ENCODE measurements at places on chromosomes 1 and 21. TPM values are rescaled to one million over a fixed set of nuclear protein-coding genes. Genes with fewer than 3 reads are reported as not detected.

Gene CDC20
- 78.0 TPM for total RNA-seq

Gene DDOST
- 179 TPM for total RNA-seq

DNA sequence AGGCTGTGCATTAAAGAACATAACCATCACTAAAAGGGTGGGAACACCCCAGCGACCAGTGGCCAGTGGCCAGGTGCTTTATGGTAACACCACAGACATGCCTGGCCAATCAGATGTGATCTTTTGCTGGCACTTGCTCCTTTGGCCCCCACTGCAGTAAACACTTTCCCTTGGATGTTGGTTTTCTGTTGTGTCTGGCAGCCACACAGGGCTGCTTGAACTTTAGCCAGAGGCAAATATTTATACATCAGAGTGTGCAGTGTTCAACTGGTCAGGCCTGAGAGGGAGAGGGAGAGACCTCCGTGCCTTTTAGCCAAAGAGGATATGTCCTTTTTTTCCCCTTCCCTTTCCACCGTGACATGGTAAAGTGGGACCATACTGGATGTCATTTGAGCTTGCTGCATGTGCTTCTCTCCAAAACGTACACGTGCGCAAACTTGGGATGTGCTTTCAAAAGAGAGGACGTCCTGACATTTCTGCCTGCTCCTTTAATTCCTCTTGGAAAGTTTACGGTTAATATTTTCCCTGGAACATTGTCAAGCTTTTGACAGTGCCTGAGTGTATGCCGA lies 101.2 kb downstream of the NFIA start:
- no peaks in the 10 kb centered on the region for H3K36me3 ChIP-seq
- peak overlapping the region; percentile 77 for H3K27ac ChIP-seq
- H3K4me1 ChIP-seq: peaks cover 6% of the 10 kb centered on the region
- DNase-seq: peak; percentile 36

GRCh38 chr21:31339721-31340120 lies 4.3 kb downstream of the TIAM1 start:
- DNase-seq: peak; percentile 42
- H3K4me3 ChIP-seq: no peak overlapping the region
- peaks cover 28% of the 10 kb centered on the region for H3K27me3 ChIP-seq
- no peak overlapping the region for H3K27ac ChIP-seq
- H3K4me1 ChIP-seq: peaks cover 7% of the 10 kb centered on the region

DNA sequence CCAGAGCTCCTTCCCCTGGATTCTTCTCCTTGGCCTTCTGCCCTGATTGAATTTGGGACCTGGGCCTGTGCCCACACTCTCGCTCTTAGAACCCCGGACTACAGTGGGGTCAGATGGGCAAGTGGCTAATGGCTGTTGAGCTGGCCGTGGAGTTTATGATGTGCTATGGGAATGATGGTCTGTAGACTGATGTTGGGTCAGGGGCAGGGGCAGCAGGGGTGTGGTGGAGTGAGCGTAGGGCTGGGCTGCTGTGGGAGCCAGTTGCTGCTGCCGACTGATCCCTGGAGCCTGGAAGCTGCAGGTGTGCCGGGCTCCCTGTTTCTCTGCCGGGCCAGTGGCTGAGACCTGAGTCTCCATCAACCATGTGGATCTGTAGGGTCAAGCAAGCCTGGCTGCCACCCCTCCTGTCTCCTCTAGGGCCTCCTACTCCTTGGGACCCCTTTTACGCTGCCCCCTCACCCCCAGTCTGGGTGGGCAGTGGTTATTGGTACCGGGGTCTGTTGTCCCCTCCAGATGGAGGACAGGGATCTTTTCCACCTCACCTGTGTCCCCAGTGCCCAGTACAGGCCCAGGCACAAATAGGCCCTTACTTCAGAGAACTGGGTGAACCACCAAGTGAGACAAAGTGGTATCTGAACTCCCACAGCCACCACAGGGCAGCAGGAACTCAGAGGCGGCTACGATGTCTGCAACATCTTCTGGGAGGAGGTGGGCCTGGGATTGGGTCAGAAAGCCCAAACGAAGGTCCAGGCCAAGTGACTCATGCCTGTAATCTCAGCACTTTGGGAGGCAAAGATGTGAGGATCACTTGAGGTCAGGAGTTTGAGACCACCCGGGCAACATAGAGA lies 5.1 kb downstream of the PODN start:
- peaks cover 2% of the 10 kb centered on the region for H3K27me3 ChIP-seq
- H3K4me1 ChIP-seq: peaks cover 4% of the 10 kb centered on the region
- no peak overlapping the region for H3K4me3 ChIP-seq
- H3K27ac ChIP-seq: no peak overlapping the region
- H3K36me3 ChIP-seq: peaks cover 11% of the 10 kb centered on the region

DNA sequence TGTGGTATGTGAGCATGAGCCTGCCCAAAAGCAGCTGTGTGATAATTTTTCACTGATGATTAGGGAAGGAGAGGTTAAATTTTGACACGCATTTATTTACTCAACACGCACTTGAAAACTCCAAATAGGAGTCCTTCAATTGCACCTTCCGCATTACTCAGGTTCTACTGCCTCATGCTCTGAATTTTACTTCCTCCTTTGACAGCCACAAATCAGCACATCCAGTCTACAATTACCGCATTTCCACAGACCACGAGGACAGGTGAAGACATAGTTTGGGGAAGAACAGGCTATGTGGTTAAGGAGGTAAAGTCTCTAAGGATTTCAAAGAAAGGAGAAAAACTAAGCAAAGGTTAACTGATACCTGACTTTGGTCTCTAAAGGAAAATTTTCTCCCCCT lies 2.6 kb downstream of the CAPN8 start:
- H3K27me3 ChIP-seq: peaks cover 11% of the 10 kb centered on the region
- no peak overlapping the region for H3K4me3 ChIP-seq
- H3K36me3 ChIP-seq: no peaks in the 10 kb centered on the region
- DNase-seq: no peak

- no peak overlapping the region for H3K4me3 ChIP-seq
- H3K27me3 ChIP-seq: no peaks in the 10 kb centered on the region
- no peak overlapping the region for H3K27ac ChIP-seq
Observed at GRCh38 chr1:44826375-44827196, 16.5 kb downstream of the PTCH2 start.

- peak; percentile 23 for DNase-seq
- no peaks in the 10 kb centered on the region for H3K27me3 ChIP-seq
- H3K4me1 ChIP-seq: no peaks in the 10 kb centered on the region
- no peak overlapping the region for H3K27ac ChIP-seq
- H3K36me3 ChIP-seq: no peaks in the 10 kb centered on the region
Observed at GRCh38 chr1:107622966-107623365, 342.0 kb downstream of the VAV3 start.
